ENCODE measurements at places on chromosomes 11 and 22. TPM values are rescaled to one million over a fixed set of nuclear protein-coding genes. Genes with fewer than 3 reads are reported as not detected.
A peak's percentile ranks its signal among the peaks of the same experiment; 100 is the strongest.

DNA sequence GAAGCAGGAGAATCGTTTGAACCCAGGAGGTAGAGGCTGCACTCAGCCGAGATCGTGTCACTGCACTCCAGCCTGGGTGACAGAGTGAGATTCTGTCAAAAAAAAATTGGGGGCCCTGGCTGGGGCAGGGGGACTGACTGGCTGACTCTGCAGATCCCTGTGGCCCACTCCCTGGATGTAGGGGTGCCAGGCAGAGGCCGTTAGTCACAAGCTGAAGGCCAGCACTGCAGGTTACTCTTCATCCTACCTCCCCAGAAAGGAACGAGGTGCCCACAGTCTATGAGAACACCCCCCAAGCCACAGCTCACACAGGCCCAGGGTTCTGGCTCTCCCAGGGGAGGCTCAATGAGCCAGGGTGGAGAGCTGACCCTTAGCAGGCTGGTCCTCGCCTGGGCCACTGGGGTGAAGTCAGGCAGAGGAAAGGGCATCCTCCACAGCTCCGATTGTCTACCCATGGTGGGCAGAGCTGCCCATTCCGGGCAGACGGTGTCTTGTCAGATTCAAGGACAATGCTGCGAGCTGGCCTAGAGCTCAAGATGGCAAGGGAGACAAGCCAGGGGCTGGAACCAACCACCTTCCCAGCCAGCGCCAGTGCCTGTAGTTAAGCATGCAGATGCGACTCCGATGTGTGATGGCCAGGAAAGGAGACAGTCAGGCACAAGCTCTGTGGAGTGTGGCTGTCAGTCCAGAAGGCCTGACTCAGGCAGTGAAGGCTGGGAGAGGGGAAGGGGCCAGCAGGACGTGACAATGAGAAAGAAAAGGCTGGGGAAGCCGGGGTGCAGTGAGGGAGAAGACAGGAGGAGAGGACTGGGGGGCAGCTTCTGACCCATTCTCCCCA lies 12.4 kb downstream of the C11orf24 start:
- DNase-seq, result no peak

DNA sequence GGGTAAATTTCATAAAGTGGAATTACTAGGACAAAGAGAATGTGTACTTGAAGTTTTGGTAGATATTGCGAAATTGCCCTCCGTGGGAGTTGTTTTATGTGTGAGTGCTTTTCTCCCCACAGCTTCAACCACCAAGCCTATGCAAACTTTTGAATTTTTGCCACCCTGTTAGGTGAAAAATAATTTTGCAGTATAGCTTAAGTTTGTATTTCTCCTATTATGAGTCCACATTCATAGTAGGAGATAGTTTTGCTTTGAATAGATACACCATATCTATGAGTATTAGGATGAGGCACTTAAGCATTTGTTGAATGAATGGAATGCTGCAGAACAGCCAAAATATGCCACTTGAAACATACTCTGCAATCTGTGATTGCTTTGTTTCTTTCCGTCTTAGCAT lies 43.6 kb downstream of the UVRAG start:
- peak; percentile 63 for DNase-seq

- DNase-seq, result no peak
These were observed 30.7 kb downstream of the SERPINH1 start for GRCh38 chr11:75592715-75593114.

DNA sequence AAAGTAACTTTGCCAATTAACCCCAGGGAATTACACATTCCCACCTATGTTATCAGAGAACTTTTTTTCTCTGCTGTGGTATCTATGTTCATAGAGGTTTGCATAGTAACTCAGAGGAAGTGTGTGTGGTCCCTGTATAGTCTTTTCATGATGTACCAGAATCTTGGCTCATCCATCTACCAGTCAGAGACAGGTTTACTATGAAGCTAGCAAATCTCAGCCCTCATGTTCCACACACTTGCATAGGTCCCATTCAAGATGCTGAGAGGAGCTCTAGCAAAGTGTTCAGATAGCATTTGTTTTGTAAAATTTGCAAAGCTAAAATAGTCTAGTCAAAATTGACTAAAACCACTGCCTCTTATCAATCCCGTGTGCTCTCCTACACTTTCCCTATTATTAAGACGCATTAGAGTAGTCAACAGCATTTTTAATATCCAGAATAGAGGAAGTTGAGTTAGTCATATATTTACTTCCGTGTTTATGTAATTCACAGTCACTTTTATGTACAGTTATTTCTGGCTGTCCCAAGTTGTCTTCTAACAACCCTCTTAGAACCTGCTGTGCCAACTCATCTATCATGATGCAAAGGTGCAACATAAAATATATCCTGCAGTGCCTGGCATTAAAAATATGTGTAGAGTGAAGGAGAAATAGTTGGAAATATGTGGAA lies 184.2 kb downstream of the FAM76B start:
- DNase-seq, result no peak

DNA sequence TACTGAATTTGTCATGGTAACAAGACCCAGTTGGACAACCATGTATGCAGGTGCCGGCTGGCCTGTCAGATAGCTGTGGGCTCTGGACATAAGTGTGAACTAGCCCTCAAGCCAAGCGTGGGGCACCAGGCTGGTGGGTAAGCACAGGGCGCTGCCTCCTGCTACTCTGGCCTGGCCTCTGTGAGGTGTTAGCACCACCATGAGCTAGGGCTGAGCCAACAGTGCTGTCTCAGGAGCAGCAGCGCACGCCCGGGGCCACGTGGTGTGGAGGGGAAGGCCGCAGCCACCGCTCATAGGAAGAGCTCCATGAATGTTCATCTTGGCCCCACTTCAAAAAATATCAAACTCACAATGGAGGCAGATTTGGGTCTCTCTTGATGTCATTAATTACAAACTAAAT lies 35.3 kb upstream of the GNB1L start:
- DNase-seq, result no peak

GRCh38 chr11:58902881-58903280 lies 36.4 kb upstream of the GLYATL1 start:
- no peak for DNase-seq

GRCh38 chr11:81192516-81192915 lies 1541.1 kb downstream of the FAM181B start:
- DNase-seq, result no peak

DNA sequence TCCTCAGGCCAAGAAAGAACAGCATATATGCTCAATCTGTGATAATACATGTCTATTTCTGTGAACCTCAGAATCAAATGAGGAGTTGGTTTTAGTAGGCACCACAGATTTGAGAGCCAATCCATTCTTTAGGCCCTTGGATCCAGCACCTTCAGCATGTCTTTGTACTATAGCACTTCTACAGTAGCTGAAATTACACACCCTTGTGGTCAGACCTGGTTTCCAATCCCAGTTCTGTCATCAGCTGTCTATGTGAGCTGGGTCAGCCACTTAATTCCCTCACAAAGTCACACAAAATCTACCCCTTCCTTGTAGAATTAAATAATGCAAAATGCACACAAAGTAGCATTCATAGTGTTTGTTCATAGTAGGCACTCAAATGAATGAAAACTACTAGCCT lies 381.3 kb upstream of the LARGE1 start:
- DNase-seq, result no peak

DNA sequence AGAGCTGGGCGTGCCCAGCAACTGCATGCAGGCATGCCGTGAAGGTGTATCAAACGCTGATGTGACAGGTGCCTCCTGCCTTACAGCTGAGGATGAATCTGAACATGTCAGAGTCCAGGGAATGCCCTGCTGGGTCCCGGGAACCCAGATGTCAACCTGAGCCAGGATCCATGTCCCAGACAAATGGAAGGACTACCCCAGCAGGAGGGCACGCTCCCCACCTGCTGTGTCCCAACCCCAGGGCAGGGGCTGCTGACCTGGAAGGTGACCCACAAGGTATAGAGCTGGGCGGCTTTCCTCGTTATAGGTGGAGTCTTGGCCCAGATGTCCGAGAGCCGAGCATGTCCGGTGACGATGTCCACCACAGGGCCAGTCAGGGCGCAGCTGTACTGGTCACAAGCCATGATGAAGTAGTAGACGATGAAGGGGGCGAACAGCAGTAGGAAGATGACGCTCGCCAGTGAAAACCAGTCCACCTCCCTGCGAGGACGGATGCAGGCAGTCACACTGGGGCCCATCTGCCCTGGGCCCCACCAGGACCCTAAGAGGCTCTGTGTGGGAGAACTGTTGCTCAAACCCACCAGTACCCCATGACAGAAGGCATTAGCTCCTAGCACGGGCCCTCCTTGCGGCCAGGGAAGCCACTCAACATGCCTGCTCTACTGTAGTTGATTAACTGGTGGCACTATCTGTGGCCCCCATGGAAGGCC lies 4.3 kb downstream of the DHCR7 start:
- no peak for DNase-seq

DNA sequence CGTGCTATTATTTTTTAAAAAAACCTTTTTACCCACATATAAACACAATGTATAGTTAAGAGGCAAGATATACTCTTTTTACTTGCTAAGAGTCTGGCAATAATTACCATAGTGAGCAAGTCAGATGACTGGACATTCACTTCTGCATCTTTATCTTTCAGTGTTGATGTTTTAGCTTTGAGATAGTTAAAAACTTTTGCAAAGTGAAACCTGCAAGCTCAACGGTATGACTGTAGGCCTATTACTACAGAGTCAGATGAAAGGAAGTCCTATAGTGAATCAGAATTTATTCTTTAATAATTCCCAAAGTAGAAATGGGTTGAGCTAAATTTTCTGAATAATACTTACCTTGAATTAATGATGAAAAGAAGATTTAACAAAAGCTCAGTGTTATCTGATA lies 236.7 kb upstream of the CCDC90B start:
- DNase-seq, result no peak

DNA sequence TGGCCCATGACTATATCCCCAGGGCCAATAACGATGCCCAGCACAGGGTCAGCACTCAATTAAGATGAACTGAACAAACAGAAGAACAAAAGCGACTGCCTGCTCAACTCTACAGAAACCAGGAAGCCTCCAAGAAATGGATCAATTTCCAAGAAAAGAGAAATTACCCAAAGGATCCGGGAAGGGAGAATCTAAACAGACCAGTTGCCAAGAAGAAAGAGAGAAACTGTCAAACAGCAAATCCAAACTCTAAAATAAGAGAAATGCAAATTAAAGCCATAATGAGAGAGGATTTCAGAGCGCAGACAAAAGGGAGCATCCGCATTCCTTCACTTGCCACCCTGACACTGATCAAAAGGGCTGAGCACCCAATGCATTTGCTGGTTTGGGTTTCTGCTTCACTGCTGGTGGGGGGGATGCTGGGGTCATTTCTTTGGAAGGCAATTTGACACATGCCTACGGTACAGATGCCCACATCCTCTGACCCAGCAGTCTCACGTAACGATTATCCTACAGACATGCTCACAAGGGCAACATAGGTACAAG lies 37.7 kb upstream of the RFPL3 start:
- no peak for DNase-seq

DNA sequence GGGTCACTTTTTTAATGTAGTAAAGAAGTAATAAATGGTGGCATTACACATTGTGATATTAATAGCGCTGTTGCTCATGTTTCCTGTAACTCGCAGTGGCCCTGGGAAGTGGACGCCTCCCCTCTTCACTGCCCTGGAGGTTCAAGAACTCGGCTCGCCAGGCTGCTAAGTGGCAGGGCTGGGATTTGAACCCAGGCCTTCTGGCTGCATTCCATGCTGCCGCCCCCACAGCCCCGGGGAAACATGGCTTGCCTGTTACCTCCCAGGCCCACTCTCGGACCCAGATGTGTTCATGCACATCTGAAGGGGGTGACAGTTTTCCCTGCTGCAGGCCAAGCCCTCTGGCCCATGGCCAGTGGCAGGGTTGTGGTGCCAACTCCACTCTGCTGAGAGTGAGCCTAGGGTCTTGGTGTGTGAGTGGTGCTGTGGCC lies 25.0 kb upstream of the MGAT3 start:
- peak; percentile 13 for DNase-seq

DNA sequence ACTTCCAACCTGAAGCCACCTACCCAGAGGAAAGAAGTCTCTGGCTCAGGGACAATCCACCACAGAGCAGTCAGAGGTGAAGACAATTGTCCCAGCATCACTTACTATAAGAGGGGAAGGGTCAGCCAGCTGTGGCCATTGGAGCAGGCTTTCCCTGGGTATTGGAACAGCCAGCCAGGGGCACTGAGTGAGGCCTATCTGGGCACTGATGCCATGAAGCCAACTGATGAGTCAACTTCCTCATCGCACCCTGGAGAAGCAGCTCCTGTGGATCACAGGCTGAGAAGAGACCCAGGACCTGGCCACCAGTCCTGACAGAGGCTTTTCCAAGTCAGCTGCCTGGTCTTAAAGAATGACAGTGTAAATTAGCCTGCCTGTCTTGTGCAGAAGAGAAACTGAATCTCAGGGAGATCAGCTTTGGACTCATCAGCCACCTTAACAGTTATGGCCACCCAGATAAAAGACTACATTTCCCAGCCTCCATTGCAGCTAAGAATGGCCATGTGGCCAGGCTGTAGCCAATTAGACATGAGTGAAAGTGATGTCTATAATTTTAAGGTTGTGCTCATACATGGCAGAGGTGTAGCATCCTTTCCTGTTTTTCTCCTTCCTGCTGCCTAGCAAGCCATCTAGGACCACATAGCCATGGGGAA lies 19.0 kb downstream of the CHST1 start:
- no peak for DNase-seq

DNA sequence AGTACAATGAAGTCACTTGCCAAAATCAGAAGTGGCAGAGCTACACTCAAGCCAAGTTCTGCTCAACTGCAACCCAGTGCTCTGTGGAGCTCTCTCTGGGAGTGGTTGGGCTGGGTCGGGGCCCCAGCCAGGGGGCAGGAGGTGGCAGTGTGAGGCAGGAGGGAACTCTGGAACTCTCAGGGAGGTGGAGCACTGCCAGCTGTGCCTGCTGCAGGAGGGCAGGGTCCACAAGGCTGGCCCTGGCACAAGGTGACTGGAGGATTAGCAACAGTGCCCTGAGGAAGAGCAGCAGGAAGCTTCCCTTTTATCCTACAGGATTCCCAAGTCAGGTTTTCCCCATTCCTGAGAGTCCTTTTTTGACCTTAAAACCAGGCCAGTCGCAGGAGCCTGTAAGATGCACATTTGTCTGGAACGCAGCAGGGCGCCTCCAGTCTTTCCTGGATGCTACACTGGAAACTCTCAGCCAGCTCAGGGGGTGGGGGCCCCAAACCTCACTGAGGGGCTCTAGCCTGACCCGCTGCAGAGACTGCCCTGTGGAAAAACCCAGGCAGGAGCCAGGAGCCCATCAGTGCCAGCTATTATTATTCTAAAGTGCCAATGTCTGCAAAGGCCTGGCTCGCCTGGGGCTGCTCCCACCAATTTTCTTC lies 31.8 kb downstream of the DKK3 start:
- no peak for DNase-seq

DNA sequence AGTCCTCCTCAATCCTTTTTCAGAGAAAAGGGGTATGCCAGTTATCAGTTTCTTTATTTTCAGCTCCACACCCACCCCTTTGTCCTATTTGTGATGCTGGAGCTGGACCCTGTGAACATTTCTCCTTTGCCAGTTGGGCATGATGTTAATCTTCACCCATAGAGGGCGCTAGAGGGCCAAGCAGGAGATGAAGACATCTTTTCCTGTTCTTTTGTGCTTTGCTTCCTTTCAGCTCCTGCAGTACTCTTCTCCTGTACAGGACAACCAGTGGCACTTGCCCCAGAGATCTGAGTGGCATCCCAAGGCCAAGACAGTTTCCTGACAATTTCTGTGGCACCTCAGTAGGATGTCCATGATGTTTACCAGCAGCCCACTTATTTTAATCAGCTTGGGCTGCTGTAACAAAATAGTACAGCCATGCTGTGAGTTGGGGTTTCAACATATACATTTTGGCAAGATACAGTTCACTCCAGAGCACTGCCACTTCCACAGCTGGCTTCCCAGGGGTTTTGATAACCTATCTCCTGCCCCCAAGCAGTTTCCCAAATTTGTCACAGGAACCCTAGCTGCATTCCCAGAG lies 4.6 kb downstream of the SAA2 start:
- peak; percentile 44 for DNase-seq

Gene OR5A1
- total RNA-seq, result not detected

Gene FAM89B
- total RNA-seq, result 45.2 TPM

Gene BARX2
- not detected for total RNA-seq

Gene RASSF10
- total RNA-seq, result 2.0 TPM

Gene RANBP1
- 164 TPM for total RNA-seq
